ENCODE measurements at places on chromosomes 16 and 17.

DNA sequence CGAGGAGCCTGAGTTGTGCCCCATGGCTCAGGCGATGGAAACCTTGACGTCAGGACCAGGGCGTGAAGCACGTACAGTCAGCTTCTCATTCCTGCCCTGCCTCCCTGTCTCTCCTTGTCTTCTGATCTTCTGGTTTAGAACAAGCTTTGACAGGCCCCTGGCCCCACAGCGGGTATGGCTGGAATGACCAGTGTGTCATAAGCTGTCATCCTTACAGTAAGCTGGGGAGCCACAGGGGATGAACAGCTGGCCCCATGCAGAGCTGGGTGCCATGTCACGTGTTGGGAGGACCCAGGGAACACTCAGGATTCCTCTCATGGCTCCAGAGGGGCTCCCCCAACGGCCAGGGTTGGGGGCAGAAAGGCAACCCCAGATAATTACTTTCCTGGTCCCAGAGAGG lies 157.6 kb upstream of the PLCG2 start:
- no peak for DNase-seq

DNA sequence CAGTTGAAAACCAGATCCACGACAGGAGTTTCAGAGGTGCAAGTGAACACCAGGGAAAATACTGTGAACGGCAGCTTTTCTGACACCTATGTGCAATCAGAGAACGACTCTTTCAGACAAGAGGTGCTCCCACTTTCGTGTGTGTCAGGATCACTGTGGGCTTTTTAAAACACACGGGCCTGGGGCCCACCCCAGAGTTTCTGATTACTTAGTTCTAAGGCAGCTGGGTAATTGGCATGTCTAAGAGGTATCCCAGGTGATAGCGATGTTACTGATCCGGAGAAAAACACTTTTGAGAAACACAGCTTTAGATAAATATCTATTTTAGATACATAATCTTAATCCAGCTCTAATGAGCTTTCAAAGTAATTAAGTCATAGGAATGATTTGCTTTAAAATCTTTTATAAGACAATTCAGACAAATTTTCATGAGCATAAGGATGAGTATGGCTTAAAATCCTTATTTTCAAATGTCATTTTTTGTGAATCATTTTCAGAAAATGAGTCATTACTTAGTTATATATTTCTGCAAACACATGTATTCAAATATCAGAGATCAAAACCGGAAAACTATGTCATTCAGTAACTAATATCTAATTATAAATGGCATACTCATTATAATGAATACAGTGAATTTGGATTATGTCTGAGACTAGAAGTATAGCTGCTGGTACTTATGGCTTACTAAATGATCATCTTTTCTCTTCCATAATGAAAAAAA lies 217.9 kb upstream of the PSMD7 start:
- no peak for DNase-seq

GRCh38 chr17:4565209-4566141 lies 5.1 kb upstream of the GGT6 start:
- peak; percentile 61 for DNase-seq

- DNase-seq: no peak
Observed at GRCh38 chr17:82353484-82353883, 5.6 kb upstream of the TEX19 start.

- no peak for DNase-seq
Observed at GRCh38 chr16:88903267-88903666, 36.8 kb upstream of the PABPN1L start.
